Caki2 (cell line): ENCODE measurements at places on chromosomes 1 and 21.

GRCh38 chr21:42754270-42754933 is 101.0 kb downstream of the PDE9A start:
- DNase-seq = no peak

DNA sequence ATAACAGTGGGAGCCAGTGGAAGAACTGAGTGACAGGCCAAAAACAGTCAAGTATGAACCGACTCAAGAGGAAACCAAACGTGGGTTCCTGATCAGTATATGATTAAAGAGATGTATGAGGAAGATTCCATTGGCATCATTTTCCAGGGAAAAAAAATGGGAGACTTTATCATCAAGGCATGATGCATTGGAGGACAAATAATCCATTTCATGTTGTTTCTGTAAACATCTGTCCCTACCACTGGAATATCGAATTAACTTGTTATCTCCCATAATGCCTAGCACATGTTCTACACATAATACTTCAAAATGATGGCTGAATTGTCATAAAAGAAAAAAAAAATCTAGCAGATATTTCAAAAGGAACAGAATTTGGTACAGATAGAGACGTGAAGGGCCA is 13.3 kb downstream of the FOXJ3 start:
- no peak for DNase-seq

GRCh38 chr1:111471012-111471411 is 2.8 kb upstream of the C1orf162 start:
- no peak for DNase-seq

GRCh38 chr1:232980355-232980978 is 30.1 kb downstream of the NTPCR start:
- no peak for DNase-seq
